ENCODE measurements at places on chromosomes 5 and 9. TPM values are rescaled to one million over a fixed set of nuclear protein-coding genes. Genes with fewer than 3 reads are reported as not detected.

ZBTB43 gene
- total RNA-seq = 44.9 TPM

STX17 gene
- 25.3 TPM for total RNA-seq

ROPN1L gene
- not detected for total RNA-seq

GRCh38 chr5:133935667-133935940 lies 32.8 kb downstream of the C5orf15 start:
- no peak for DNase-seq

Data from gastrocnemius medialis (tissue), 4 donors.